ENCODE measurements at places on chromosomes 2 and 18.

DNA sequence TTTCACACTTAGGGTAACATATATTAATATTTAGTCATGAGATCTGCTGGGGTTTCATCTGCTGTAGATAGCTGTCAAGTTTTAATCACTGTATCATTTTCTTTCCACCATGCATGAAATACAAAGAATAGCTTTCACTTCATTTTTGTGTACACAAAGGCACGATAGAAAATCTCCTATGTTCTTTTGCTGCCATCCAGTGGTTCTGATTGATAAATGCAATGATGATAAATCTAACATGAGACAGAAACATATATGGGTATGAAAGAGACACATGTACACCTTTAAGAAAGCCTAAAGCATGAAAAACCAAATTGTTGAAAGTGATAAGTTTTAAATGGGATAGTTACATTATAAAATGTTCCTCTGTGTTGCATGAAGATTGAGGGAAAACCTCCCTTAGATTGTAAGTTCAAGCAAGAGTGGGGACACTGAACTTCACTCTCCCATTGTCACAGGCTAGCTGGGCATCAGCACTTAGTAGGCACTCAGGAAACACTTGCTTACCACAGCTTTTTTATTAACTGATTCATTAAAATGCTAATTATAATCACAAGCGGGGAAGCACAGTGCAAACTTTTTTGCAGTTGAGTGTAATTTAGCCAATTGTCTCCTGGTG is 31.2 kb downstream of the C1D start:
- no peak overlapping the region for H3K27ac ChIP-seq
- no peaks in the 10 kb centered on the region for H3K4me1 ChIP-seq
- H3K27me3 ChIP-seq, result no peaks in the 10 kb centered on the region
- H3K4me3 ChIP-seq, result no peak overlapping the region
- H3K36me3 ChIP-seq, result no peaks in the 10 kb centered on the region
- DNase-seq, result peak; percentile 50

DNA sequence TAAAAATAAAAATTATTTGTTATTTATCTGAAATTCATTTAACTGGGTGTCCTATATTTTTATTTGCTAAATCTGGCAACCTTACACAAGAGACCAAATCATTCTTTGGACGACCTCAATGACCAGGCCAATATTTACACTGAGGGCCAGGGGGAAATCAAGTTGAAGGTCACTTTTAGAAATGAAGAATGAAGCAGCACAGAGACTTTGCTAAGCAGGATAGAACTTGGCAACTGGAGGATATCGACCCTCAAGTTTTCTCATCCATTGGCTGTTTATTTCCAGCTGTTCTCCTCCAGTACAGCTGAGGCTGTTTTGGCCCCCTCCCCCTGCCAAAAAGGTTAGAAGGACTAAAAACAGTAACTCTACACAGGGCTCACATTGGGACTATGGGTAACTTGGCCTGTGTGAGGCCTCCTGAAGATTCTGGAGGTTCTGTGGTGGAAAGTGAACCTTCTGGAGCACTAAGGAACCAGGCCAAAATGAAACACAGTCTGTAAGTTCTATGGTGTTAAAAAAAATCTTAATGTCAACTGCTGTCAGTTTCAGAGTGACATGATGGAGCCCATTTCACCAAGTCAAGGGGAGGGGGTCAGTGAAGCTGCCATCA is 32.2 kb upstream of the ZFP36L2 start:
- H3K27me3 ChIP-seq, result no peaks in the 10 kb centered on the region
- H3K36me3 ChIP-seq, result no peaks in the 10 kb centered on the region
- no peak overlapping the region for H3K27ac ChIP-seq

DNA sequence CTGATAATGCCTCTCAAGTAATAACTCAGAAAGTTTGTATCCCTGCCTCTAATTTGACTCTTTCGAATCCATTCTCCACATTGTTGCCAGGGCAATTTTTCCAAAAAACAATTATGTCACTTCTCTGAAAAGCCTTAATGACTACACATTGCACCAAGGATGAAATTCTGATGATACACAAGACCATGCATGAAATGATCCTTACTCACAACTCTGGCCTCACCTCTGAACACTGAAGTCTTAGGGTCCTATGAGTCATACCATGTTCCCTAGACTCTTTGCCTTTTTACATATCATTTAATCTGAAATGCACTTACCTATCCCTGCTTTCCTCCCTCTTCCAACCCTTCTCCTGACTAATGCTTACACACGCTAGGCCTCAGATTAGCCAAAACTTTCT is 51.0 kb downstream of the WDPCP start:
- H3K4me1 ChIP-seq, result no peaks in the 10 kb centered on the region
- H3K27me3 ChIP-seq, result no peaks in the 10 kb centered on the region
- no peak overlapping the region for H3K27ac ChIP-seq
- no peak for DNase-seq
- H3K36me3 ChIP-seq, result no peaks in the 10 kb centered on the region

- H3K36me3 ChIP-seq, result peaks cover 76% of the 10 kb centered on the region
- no peak overlapping the region for H3K27ac ChIP-seq
- peaks cover under 1% of the 10 kb centered on the region for H3K4me1 ChIP-seq
- no peak for DNase-seq
These were observed 13.3 kb downstream of the OBSL1 start for GRCh38 chr2:219557791-219558785.

GRCh38 chr2:229083606-229084340 is 187.3 kb downstream of the PID1 start:
- DNase-seq, result no peak
- no peaks in the 10 kb centered on the region for H3K4me1 ChIP-seq
- no peaks in the 10 kb centered on the region for H3K36me3 ChIP-seq
- no peaks in the 10 kb centered on the region for H3K27me3 ChIP-seq

DNA sequence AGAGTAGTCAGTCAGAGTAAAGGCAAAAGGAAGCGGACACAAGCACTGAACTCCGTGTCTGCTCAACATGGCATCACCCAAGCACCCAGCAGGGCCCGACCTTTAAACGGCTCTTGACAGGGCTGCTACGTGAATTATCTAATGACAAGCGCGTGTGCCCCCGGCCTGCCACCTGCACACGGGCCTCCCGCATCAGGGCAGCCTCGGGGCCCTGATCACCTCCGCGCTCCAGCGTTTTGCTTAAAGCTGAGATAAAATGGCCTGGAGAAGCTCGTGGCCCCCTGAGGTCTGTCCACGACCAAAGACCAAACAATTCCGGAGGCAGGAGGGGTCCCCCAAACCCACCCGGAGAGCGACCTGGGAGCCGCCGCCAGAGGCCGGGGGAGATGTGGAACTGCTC is 376 bp downstream of the NDUFA10 start:
- peaks cover 4% of the 10 kb centered on the region for H3K4me1 ChIP-seq
- peak; percentile 3 for DNase-seq
- H3K4me3 ChIP-seq, result peak overlapping the region; percentile 97
- H3K27me3 ChIP-seq, result no peaks in the 10 kb centered on the region

DNA sequence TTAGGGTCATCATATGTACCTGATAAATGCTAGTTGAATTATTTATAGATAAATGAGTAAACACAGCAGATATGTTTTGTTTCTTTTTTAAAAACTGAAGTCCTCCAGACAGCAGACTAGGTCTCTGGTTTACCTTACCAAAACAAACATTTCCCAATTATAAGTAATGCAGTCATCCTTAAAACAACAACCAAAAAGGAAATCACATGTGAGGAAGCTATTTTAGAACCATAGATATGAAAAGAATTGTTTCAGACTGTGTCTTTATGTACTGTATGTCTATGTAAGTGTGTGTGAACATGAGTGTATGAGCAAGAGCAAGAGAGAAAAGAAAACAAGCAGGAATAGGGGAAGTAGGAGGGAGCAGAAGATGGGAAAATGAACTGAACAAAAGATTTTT is 441.0 kb downstream of the CPS1 start:
- no peak for DNase-seq
- H3K4me1 ChIP-seq, result no peaks in the 10 kb centered on the region
- H3K36me3 ChIP-seq, result no peaks in the 10 kb centered on the region
- H3K4me3 ChIP-seq, result no peak overlapping the region
- no peak overlapping the region for H3K27ac ChIP-seq

GRCh38 chr2:144935736-144936135 is 415.8 kb upstream of the ZEB2 start:
- H3K27me3 ChIP-seq, result no peaks in the 10 kb centered on the region
- H3K4me3 ChIP-seq, result no peak overlapping the region
- H3K36me3 ChIP-seq, result no peaks in the 10 kb centered on the region
- no peak for DNase-seq
- no peak overlapping the region for H3K27ac ChIP-seq

GRCh38 chr2:11635141-11635540 is 34.9 kb downstream of the NTSR2 start:
- DNase-seq, result no peak
- H3K4me3 ChIP-seq, result no peak overlapping the region
- no peaks in the 10 kb centered on the region for H3K27me3 ChIP-seq
- no peaks in the 10 kb centered on the region for H3K4me1 ChIP-seq
- H3K36me3 ChIP-seq, result peaks cover 50% of the 10 kb centered on the region

DNA sequence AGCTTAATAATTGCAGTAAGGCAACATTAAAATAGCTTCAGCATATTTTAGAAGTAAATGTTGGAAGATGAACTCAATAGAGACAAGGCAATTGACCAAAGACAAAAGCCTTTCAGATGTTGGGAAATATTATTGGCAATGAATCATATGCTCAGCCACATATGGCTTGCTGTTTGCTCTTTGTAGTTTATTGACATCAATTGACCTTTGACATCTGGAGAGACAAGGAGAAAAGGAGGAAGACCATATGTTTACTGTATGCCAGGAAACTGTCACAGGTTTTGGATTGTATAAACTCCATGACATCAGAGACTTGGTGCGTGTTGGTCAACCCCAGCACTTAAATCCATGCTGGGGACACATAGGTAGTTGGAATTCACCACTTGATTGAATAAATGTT is 60.6 kb upstream of the SLC16A14 start:
- H3K4me1 ChIP-seq, result no peaks in the 10 kb centered on the region
- no peak overlapping the region for H3K4me3 ChIP-seq
- H3K27me3 ChIP-seq, result no peaks in the 10 kb centered on the region
- no peak for DNase-seq
- no peak overlapping the region for H3K27ac ChIP-seq

- H3K36me3 ChIP-seq, result no peaks in the 10 kb centered on the region
- no peak for DNase-seq
- H3K27ac ChIP-seq, result no peak overlapping the region
- H3K4me3 ChIP-seq, result no peak overlapping the region
These were observed 13.3 kb downstream of the ZSWIM2 start for GRCh38 chr2:186835628-186836027.

GRCh38 chr2:72576861-72577260 is 249.0 kb downstream of the EXOC6B start:
- no peaks in the 10 kb centered on the region for H3K4me1 ChIP-seq
- H3K36me3 ChIP-seq, result no peaks in the 10 kb centered on the region
- no peaks in the 10 kb centered on the region for H3K27me3 ChIP-seq

GRCh38 chr2:237254369-237254861 is 159.5 kb downstream of the COL6A3 start:
- no peaks in the 10 kb centered on the region for H3K36me3 ChIP-seq
- H3K27ac ChIP-seq, result no peak overlapping the region
- no peaks in the 10 kb centered on the region for H3K4me1 ChIP-seq
- H3K27me3 ChIP-seq, result no peaks in the 10 kb centered on the region
- no peak overlapping the region for H3K4me3 ChIP-seq

GRCh38 chr18:79511271-79511670 is 115.5 kb downstream of the NFATC1 start:
- no peaks in the 10 kb centered on the region for H3K27me3 ChIP-seq
- H3K27ac ChIP-seq, result no peak overlapping the region
- H3K36me3 ChIP-seq, result no peaks in the 10 kb centered on the region

GRCh38 chr2:173822889-173823542 is 142.2 kb downstream of the SP3 start:
- no peaks in the 10 kb centered on the region for H3K27me3 ChIP-seq
- H3K4me1 ChIP-seq, result no peaks in the 10 kb centered on the region
- no peak overlapping the region for H3K27ac ChIP-seq
- no peak overlapping the region for H3K4me3 ChIP-seq

- DNase-seq, result no peak
- no peak overlapping the region for H3K4me3 ChIP-seq
- H3K36me3 ChIP-seq, result no peaks in the 10 kb centered on the region
- H3K4me1 ChIP-seq, result peaks cover 2% of the 10 kb centered on the region
- H3K27me3 ChIP-seq, result no peaks in the 10 kb centered on the region
These were observed 25.5 kb upstream of the TDRD15 start for GRCh38 chr2:21098294-21098693.

- no peaks in the 10 kb centered on the region for H3K36me3 ChIP-seq
- no peaks in the 10 kb centered on the region for H3K27me3 ChIP-seq
- H3K4me1 ChIP-seq, result no peaks in the 10 kb centered on the region
- no peak overlapping the region for H3K4me3 ChIP-seq
These were observed 13.5 kb upstream of the REL start for GRCh38 chr2:60867848-60868247.

GRCh38 chr2:141828761-141829160 is 302.1 kb downstream of the LRP1B start:
- H3K36me3 ChIP-seq, result no peaks in the 10 kb centered on the region
- no peak overlapping the region for H3K27ac ChIP-seq
- DNase-seq, result no peak

GRCh38 chr2:120474486-120474885 is 128.6 kb downstream of the INHBB start:
- no peak for DNase-seq
- no peak overlapping the region for H3K4me3 ChIP-seq
- H3K4me1 ChIP-seq, result no peaks in the 10 kb centered on the region

GRCh38 chr18:25167612-25168410 is 184.2 kb downstream of the ZNF521 start:
- peaks cover 61% of the 10 kb centered on the region for H3K36me3 ChIP-seq
- H3K4me3 ChIP-seq, result no peak overlapping the region
- DNase-seq, result no peak
- no peaks in the 10 kb centered on the region for H3K27me3 ChIP-seq
- no peak overlapping the region for H3K27ac ChIP-seq

- H3K36me3 ChIP-seq, result no peaks in the 10 kb centered on the region
- DNase-seq, result no peak
- H3K27ac ChIP-seq, result no peak overlapping the region
- H3K4me3 ChIP-seq, result no peak overlapping the region
- H3K27me3 ChIP-seq, result no peaks in the 10 kb centered on the region
- no peaks in the 10 kb centered on the region for H3K4me1 ChIP-seq
These were observed 139.8 kb downstream of the PIK3C3 start for GRCh38 chr18:42094875-42095274.

- peaks cover 51% of the 10 kb centered on the region for H3K36me3 ChIP-seq
- H3K27ac ChIP-seq, result no peak overlapping the region
- no peaks in the 10 kb centered on the region for H3K27me3 ChIP-seq
- H3K4me3 ChIP-seq, result no peak overlapping the region
These were observed 13.2 kb downstream of the MAP4K4 start for GRCh38 chr2:101710471-101711318.
